ENCODE measurements at places on chromosomes 6 and 20.

DNA sequence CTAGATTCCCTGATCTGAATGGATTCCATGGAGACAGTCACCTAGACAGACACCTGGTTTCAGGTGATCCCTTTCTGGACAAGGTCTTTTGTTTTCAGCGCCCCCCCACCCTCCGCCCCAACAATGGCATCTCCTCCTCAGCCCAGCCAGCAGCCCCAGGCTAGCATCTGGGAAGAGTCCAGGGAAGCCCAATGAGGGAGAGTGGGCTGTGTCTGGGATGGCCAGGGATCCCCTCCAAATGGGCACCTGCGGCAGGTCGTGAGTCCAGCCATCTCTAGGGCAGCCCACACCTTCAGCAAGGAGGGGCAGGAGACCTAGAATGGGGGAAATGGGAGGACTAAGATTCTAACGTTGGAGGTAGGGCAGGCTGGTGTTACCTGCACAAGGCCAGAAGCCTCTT lies 1.2 kb upstream of the SLC24A3 start:
- no peak for DNase-seq

- DNase-seq: peak; percentile 7
Observed at GRCh38 chr20:50221501-50222308, 31.1 kb downstream of the CEBPB start.

DNA sequence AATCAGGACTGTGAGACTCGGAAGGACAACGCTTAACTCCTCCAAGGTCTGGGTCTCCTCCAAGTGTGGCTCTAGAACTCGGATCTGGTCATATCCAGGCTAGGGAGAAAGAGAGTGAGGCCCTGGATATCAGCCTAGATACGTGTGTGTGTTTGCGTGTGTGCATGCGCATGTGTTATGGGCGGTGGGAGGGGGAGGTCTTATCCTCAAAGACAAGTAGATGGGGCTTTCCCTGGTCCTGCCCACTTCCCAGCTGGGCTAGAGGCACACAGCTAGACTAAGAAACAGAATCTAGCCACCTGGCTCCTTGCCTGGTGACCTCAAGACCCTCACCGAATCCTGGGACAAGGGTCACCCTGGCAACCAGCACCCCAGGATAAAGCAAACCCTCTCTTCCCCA lies 13.2 kb downstream of the CPNE5 start:
- DNase-seq: no peak

DNA sequence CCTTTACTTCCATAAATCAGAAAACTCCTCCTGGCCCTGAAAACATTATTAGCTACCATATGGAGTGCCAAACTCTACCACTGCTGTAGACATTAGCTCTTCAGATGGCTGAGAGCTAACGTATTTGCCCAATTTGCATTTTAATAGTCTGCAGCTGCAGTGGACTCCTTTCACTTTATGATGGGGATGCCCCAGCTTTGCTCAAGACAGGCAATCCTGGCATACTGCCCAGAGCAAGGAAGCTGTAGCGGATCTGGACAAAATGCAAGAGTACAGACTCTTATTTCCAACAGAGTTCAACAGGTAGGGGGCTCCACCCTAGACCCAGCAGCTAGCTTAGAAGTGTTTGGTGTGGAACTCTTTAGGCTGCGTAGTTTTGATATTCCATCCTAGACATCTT lies 246.7 kb downstream of the FOXC1 start:
- no peak for DNase-seq

GRCh38 chr20:62723768-62724450 lies 15.3 kb downstream of the NTSR1 start:
- no peak for DNase-seq

DNA sequence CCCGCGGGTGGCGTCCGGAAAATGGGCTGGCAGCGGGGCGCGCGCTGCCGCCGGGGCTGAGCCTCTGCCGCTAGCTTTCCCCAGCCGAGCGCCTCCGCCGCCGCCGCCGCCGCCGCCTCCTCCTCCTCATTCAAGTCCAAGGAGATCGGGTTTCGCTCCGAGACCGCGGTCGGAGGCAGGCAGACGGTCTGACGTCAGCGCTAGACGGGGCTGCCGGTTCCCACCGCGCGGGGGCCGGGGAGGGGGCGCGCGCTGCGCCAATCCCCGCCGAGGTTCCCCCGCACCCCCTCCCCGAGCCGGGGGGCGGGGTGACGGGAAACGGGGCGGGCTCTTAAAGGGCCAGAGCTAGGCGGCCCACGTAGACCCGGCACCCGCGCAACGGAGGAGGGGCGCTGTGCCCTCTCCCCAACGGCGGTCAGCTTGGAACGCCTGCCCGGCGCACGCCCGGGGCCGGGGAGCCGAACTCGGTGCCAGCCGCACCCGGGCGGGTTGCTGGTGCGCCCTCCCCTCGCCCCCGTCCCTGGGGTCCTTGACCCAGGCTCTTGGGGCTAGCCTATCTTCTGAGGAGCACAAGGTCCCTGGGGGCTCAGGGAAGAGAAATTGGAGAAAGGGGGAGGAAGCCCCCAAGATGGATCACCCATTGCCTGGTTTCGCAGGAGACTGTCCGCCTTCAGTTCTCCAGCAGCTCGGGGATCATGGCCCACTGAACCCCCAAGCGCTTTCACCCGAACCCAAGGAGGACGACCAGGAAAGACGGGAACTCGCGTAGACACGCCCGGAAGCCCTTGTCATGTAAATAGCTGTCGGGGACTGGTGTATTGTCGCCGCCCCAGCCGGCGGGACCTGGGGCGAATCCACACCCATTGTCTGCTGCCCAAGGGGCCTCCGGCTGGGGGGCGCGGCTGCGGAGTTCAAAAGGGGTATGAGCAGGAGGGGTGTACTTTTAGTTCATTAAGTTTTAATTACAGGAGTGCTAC lies at the start of gene PMEPA1:
Gene PMEPA1 (minus strand): TSS at position 193 of the 977 bp plus-strand sequence. CDS start 433 bp downstream, outside the sequence.
- DNase-seq: peak; percentile 94

GRCh38 chr6:95091823-95092436 lies 485.4 kb upstream of the MANEA start:
- peak; percentile 2 for DNase-seq

DNA sequence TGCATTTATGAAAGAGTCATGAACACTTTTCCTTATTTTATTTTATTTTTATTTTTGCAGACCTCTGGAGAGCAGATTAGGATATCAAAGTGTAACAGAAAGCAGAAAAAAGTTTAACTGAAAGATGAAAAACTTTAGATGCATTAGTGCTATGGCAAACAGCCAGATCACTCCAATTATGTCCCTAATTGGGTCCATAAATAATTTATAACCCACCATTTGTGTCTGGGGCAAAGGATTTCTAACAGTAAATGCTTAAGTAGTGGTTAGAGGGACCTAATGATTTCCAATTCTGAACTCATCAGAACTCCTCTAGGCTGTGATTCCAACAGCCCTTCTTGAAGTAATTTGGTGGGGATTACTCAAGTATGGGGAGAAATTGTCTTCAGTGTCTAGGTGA lies 93.7 kb upstream of the PROKR2 start:
- no peak for DNase-seq

GRCh38 chr20:63015662-63016361 lies 9.0 kb upstream of the BHLHE23 start:
- DNase-seq: no peak

DNA sequence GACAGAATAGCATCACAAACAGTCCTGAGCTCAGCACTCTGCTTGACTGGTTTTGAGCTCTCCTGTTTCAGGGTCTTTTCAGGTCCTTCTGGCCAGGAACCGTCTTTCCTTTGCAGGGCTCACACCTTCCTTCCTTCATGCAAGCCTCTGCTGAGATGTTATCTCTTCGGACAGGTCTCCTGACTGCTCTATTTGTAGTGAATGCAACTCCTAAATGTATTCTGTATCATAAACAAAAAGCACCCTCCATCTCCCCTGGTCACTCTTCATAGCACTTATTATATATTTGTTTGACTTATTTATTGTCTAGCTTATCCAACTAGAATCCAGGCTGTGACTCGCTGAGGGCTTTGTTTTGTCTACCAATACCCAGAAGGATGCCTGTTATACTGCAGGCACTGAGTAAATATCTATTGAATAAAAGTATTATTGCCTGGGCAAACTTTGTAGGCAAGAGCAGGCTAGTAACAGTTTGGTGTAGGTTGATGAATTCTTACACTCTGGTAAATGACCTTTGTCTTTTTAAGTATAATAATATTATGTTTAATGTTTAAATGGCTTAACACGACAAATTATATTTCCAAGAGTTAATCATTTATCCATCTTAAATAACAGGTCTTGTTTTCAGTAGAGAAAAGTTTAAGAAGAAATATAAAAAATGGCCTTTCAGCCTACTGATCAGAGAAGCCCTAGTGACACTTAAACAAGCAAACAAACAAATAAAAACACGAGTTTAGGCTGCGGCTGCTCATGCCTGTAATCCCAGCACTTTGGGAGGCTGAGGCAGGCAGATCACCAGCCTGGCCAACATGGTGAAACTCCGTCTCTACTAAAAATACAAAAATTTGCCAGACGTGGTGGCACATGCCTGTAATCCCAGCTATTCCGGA lies 199.7 kb downstream of the BCAS1 start:
- no peak for DNase-seq

DNA sequence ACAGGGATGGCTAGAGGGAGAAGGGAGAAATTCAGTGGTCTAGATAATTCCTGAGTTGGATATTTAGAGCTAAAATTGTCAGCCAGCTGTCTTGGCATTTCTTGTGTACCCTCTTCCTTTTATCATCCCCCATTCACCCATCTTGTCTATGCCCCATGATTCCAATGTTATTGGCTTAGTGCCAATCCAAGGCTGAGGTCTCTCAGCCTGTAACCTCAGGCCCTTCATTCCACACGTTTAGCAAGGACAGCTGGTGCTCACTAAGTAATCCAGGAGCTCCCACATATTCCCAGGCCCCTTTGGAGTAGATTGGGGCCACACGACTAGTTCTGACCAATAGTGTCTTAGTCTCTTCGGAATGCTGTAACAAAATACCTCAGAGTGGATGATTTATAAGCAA lies 112.4 kb upstream of the ATXN1 start:
- DNase-seq: no peak

DNA sequence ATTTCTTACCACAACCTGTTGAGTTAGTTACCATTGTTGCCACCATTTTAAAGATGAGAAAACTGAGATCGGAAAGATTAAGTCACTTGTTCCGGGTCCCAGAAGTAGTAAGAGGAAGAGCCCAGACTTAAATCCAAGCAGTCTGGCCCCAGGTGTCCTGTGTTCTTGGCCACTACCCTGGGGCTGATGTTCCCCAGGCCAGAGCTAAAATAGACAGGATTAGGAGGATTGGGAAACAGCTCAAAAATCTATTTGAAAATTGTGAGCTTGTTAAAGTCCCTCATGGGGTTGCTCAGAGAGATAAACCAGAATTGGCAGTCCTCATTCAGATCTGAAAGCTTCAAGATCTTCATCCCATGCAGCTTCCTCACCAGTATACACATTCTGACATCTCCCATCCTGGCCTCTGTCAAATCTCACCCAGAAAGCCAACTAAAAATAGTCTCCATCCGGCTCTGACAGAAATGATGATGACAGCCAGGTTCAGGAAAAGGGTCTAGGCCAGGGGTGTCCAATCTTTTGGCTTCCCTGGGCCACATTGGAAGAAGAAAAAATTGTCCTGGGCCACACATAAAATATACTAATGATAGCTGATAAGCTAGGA lies 62.0 kb downstream of the GFOD1 start:
- DNase-seq: no peak

Measured in CD4-positive, alpha-beta T cell treated with Interleukin-10 for 1 hour (primary cell).